ENCODE measurements at places on chromosomes 1 and 21.

DNA sequence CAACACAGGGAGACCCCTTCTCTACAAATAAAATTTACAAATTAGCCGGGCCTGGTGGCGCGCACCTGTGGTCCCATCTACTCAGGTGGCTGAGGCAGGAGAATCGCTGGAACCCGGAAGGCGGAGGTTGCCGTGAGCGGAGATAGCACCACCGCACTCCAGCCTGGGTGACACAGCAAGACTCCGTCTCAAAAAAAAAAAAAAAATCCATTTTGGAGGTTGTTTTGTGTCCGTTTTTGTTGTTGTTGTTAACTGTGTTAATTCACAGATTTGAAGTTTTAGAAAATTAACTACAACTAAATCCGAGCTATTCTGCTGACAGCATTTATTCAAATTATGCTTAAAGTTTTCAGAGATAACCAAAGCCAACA, 618 bp downstream of the CLCC1 start:
- peak; percentile 47 for DNase-seq

DNA sequence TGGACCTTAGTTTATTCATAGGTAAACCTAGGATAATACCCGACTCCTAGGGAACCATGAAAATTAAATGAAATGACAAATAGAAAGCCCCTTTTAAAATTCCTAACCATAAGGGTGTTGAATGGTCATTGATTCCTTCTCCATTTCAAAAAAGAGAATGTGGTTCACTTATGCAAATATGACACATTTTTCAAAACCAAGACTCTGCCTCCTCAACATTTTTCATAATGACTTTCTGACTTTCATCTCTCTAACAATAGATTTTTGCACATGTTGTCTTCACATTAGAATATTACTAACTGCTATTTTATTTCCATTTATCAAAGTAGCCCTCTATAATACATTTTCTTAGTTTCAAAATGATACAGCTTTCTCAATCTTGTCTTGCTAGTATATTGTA, 169.1 kb downstream of the NTNG1 start:
- DNase-seq, result no peak

DNA sequence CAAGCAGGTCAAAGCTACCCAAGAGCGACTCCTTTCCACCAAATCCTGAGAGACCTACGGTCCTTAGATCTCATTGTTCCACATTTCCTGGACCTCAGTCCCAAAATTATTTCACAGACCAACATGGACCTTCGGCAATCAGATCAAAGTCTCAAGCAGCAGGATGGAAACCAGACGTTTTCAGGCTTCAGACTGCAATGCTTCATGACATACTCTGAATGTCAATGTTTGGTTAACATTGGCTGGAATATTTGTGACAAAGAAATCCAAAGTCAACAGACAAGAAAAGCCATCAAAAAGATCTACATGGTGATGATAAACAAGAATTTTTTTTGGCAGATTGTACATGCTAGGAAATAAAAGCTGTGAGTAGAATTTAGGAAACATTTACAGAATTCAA, 1057.3 kb downstream of the ADGRL2 start:
- no peak for DNase-seq

GRCh38 chr1:198778049-198778448, 139.2 kb downstream of the PTPRC start:
- no peak for DNase-seq

DNA sequence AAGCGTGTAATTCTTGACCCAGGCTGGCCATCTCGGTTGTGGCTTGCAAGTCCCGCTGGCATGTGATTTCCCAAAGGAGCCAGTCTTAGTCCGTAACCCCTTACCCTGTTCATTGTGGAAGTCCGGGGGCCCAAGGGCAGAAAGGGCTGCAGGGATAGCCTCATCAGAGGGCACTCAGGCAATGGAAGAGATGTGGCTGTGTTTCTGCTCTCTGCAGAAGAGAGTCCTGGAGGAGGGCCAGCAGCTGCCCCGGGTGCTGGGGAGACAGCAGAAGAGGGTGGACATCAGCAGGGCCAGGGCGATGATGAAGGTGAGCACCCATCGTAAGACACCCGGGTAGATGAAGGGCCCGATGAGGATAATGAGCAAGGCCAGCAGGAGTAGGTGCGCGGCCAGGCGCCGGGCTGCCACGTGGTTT, 830 bp downstream of the RNF186 start:
- no peak for DNase-seq

DNA sequence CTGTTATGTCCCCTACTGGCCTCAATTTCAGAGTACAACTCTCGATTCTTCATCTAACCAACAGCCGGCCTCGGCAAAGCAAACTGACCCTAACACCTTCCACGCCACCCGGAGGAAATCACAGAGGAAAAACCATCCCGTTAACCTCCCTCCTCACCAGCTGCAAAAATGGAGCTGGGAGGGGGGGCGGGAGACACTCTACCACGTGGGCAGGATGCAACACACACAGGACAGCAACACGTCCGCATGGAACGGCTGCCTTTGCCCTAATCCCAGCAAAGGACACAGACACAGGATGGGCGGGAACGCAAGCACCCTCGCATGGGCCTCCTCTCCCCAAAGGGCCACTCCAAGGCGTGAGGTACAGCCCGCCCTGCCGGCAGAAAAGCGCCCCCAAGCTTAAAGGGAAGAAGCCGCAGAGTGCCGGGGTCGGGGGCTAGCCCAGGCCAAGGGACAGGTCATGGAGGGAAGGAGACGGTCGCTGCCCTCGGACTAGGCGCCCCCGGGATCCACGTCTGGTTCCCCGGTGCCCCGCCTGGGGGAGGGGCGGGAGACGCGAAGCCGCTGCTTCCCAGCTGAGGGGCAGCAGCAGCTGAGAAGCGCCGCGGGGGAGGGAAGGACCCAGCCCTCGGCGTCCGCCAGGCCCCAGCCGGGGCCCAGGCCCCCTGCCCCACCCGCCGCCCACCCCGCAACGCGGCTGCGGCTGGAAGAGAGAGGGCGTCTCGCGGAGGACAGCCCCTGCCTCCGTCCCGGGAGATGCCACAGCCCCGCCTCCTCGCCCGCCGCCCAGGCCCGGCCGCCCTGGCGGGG, 590 bp downstream of the FOXJ3 start:
- DNase-seq, result peak; percentile 42

DNA sequence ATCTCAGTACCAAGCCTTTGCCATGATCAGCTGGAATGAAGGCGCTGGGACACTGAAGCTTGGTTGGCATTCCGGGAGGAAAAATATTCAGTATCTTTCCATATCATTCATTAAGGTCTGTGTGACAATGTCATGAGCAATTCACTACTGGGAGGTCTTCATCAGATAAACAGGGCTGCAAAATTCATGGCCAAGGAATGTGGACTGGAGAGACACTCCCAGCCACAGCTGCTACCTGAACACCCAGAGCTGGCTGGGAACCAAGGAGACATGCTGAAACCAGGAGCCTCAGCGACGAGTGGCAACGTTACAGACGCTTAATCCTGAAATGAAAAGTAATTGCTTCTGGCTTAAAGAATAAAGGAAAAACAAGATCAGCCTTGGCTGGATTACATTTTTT, 30.6 kb upstream of the DDAH1 start:
- no peak for DNase-seq

DNA sequence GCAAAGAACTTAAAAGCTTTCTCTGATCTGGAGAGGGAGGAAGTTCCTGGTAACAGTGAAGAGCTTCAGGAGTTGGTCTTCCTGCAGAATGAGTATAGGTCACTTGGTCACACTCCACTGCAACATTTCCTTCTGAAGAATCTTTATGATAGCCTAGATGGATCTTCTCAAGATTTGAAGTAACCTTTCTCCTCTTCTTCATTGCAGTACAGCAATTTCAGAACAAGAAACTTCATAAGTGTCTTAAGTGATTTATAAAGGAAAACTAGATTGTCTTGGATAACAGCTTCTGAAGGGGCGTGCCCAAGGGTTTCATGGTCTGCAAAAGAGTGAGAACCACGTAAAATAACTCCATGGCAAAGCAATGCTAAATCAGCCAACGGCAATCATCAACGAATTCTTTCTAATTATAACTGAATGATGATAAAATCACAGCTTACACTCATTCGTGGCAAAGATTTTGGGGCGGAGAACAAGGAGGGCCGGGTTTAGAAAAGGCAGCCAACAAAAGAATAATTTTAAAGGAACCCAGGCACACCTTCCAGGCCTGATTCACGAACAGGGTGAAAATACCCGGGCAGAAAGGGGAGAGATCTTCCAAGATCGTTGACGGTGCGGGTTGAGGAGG, 53.9 kb upstream of the ASPM start:
- DNase-seq, result no peak

DNA sequence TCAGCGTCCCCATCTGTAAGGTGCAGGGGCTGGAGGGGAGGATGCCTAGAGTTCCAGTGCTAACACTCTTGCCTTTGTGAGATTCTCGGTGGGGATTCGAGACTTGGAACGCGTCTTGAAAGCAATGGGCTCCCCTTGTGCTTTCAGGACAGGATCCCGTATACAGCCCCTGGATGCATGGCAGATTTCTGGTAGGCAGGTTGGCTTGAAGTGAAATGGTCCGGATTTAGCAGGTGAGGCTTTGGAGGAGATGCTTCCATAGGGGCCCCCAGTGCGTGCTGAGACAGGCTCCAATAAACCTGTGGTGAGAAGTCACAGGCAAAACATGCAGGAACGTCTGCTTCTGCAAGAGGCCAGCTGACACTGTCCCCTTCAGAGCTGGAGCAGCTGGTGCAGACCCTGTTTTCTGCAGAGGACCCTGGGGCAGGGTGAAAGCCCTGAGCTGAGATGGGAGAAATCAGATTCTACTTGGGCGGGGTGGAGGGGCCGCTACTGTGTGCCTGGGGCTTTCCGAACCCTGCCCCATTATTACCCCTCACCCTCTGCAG, 270.4 kb downstream of the PTPRU start:
- no peak for DNase-seq

- DNase-seq, result no peak
Measured at GRCh38 chr1:225257081-225257480, 170.8 kb downstream of the LBR start.

GRCh38 chr1:22533244-22533895, 29.9 kb upstream of the EPHA8 start:
- DNase-seq, result no peak

DNA sequence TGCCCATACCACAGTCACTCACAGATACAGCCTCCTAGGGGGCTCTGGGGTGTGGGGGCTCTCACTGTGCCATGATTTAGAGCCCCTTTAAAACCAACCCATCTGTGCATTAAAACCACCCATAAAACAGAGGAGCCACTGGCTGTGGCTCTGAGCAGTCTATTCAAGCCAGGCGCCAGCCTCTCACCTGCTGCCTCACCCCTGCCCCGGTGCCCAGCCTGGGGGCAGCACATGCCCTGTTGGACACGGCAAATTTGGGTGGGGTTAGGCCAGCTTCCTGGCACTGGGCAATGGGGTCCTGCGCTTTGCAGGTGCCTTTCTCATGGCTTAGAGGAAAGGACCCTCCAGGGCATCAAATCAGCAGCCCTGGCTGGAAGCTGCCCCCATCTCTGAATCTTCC, 73.1 kb downstream of the CASZ1 start:
- DNase-seq, result no peak

GRCh38 chr1:199758626-199759255, 268.8 kb upstream of the NR5A2 start:
- DNase-seq, result no peak

DNA sequence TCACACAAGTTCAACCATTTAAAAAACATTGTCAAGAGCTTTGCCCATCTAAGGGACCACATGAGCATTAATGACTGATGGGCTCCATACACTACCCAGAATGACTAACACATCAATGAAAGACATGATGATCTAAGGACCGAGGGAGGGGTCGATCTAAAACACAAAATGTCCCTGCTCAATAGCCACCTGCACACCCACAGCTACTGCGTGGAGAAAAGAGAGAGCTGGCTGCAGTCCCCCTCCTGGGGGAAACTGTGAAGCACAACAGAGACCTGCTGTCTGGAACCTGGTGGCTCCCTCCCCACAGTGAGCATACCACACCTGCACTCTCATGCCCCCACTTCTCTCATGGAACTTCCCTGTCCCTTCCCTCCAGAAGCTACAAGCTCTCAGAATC, 130.1 kb upstream of the ERG start:
- DNase-seq, result no peak

GRCh38 chr1:235935235-235936225, 68.8 kb upstream of the LYST start:
- DNase-seq, result no peak

DNA sequence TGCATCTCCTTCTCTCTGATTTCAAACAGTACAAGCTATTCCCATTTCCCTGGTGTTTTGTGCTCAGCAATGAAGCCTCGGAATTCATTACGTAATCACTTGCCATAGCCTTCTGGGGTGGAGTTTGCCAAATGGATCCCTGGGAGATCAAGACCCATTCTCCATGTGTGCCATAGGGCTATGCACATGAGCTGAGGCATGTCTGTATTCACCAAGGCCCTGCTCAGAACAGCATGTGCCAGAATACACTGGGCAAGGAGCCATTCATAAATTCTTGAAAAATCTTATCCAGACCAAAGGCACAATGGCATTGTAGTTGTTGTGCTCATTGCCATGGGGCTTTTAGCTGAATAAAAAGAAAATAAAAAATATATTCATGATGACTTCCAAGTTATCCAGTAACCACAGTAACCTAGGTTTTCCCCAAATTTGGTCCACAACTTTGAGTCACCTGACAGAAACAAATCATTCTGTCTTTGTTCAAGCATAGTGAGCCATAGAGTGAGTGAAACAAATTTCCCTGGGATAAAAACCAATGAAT, 53.0 kb downstream of the CRB1 start:
- DNase-seq, result no peak

- DNase-seq, result no peak
Measured at GRCh38 chr1:32465578-32465933, 684 bp downstream of the ZBTB8B start.

DNA sequence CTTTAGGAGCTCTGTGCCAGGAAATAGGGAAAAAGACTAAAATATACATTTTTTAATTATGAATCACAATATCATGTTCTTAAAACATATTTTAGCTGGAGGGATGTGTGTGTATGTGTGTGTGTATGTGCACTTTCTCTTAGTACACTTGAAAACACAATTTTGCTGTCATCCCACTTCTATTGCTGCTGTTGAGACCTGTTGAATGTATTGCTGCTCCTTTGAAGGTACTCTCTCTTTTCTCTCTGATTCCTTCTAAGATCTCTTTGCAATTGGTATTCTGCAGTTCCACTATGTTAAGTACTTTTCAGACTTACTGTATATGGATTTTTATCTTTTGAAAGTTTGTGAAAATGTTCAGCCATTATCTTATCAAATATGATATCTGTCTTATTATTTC, 43.5 kb upstream of the COG2 start:
- DNase-seq, result no peak

- peak; percentile 73 for DNase-seq
Measured at GRCh38 chr21:36028127-36029069, 31.9 kb downstream of the SETD4 start.
